ENCODE measurements at places on chromosomes 11 and 22.

GRCh38 chr11:61104963-61105362 lies 2.7 kb downstream of the CD5 start:
- DNase-seq = no peak

DNA sequence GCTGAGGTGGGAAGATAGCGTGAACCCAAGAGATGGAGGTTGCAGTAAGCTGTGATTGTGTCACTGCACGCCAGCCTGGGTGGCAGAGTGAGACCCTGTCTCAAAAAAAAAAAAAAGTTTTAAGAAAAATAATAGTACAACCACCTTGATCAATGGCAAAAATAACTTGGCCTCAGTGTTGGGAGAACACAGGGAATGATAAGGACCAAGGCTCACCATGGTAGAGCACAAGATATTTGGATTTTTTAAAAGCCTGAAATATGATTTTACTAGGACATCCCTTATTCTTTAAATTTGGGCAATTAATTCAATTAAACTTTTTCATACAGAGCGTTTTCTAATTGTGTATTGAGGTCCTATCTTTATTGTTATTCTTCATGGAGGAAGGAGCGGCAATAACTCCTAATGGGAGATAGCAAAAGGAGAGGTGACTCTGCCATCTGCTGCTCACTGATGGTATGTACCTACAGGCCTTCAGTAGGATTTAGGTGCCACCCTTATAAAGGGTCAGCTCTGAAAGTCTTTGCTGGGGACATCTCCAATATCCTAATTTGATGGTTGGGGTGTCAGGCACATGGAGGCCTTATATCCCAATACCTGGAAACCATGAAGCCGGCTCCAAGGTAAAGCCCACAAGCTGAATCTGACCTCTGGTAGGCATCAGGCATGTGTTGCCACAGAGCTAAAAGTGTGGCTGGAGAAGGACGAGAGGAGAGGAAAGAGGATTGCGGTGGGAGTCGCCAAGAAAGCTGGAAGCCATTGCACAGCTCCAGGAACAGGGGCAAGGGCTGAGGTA lies 21.9 kb upstream of the POLD3 start:
- DNase-seq = peak; percentile 73

DNA sequence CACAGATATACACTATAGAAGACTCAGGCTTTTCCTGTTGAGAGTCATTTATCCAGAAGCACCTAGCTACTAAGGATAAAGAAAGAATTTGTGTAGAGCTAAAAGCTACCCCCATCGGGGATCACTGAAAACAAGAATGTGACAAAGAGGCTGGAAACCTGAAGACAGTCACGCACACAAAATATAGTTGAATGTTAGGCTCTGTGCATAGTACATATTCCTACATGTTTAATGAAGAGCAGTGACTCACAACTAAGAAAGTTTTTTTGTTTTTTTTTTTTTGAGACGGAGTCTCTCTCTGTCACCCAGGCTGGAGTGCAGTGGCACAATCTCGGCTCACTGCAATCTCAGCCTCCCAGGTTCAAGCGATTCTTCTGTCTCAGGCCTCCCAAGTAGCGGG lies 8.4 kb downstream of the OR10V1 start:
- peak; percentile 17 for DNase-seq

DNA sequence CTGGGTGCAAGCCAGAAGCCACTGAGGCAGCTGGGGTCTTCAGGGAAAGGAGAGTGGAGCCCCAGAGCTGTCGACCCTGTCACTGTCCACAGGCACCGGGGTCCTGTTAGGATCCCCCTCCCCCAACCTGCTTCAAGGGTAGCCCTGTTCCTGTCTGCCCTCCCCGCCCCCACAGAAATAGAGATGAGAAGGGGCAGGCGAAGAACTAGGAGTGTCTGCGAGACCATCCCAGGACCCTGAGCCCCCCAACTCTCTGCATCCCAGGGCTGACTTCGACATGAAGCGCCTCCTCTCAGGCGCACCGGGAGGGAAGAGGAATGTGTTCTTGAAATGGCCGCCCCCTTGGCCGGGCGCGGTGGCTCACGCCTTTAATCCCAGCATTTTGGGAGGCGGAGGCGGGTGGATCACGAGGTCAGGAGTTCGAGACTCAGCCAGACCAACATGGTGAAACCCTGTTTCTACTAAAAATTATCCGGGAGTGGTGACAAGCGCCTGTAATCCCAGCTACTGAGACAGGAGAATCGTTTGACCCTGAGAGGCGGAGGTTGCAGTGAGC lies 607 bp upstream of the ZNF70 start:
- no peak for DNase-seq

- DNase-seq = no peak
These were observed 304.9 kb upstream of the PLET1 start for GRCh38 chr11:112565551-112565950.

- DNase-seq = peak; percentile 0
These were observed 907.1 kb downstream of the DLG2 start for GRCh38 chr11:84719935-84720577.

DNA sequence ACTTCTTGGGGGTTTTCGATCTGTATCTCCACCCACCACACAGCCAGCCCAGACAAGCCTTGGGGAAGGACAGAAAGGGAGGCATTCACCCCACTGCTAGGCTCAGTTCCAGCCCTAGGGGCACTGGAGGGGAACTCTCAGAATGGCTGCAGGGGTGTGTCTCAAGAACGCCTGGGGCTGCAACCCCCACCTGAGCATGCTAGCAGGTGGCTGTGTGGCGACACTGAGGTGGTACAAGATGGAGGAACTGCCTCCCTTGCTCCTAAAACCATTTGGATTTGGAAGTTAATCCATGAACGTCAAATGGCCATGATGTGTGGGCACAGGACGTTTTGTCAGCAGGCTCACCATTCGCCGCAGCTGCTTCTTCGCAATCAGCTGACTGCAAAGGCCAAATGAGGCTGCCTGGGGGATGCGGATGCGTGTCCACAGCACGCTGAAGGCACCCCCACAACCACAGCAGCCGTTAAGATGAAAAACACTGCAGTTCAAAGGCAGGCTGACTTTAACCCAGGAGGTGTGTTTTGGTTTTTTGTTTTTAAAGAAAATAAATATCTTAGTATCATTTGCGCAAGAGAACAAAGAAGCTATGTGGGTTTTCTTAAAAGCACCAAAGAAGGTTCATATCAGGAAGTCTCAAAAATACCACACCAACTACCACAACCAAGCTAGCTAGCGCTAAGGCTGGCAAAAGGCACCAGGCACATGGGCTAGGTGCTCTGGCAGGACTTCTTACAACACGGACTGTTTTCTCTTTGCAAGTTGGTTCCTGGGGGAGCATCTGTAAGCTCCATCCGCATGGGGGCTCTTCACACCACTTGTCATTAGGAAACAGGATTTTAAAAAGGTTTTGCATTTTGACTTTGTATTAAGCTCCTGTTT lies 22.2 kb upstream of the NAP1L4 start:
- no peak for DNase-seq

GRCh38 chr11:44583353-44583669 lies 17.8 kb downstream of the CD82 start:
- no peak for DNase-seq

- no peak for DNase-seq
These were observed 11.9 kb upstream of the NXF1 start for GRCh38 chr11:62817129-62817528.

- DNase-seq = no peak
These were observed 24.7 kb downstream of the PLEKHA7 start for GRCh38 chr11:16989554-16989953.

- peak; percentile 54 for DNase-seq
These were observed 524.1 kb downstream of the METTL15 start for GRCh38 chr11:28632338-28632737.

DNA sequence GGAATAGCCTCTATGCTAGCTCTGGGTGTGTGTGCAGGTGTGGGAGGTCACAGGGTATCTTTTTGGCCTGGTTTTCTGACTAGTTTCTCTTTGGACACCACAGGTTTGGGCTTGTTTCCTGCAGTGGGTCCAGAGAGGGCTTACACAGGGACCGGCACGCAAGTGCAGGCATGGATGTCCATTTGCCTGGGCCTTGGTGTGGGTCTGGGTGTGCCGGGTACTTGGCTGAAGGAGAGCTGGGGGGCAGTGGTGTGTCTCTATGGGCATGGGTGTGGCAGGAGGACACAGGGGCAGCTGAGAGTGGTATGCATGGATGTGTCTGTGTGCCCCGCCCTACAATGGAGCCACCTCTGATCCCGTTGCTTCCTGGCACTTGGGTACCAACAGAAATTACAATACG lies 7.5 kb upstream of the KCNJ11 start:
- DNase-seq = no peak

- no peak for DNase-seq
These were observed 99.5 kb downstream of the RDX start for GRCh38 chr11:110196884-110197420.

- no peak for DNase-seq
These were observed 72.5 kb upstream of the SHANK2 start for GRCh38 chr11:71324788-71325417.

- no peak for DNase-seq
These were observed 572.5 kb downstream of the BRD1 start for GRCh38 chr22:49255154-49255553.

DNA sequence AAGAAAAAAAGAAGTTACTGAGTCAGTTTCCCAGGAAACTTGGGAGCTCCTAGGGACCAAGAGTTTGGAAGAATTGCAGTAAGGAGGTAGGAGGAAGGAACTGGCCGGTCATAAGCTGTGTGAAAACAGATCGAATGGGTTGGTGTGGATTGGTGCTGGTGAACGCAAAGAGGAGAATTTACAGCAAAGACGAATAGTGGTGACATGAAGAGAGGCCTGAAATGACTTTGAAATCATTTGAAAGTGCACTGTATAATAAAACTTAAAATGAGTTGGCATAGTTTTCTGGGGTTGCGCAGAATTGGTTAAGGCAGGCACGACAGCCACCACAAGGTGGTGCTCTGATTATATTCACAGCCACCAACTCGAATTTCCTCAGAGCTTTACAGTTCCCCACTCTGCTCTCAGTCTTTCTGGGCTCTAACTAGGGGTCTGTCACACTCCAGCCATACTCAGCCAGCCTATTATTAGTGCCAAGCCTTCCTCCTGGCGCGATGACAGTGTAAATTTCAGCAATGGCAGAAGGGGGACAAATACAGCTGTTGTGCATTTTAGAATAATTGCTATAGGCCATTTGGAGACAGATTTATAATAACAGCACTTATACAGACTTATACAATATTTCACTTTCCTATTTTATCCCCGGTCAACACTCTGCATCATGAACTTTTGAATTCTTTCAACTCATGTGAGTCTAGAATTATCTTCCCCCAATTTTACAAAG lies 8.3 kb upstream of the HTR3B start:
- peak; percentile 63 for DNase-seq

DNA sequence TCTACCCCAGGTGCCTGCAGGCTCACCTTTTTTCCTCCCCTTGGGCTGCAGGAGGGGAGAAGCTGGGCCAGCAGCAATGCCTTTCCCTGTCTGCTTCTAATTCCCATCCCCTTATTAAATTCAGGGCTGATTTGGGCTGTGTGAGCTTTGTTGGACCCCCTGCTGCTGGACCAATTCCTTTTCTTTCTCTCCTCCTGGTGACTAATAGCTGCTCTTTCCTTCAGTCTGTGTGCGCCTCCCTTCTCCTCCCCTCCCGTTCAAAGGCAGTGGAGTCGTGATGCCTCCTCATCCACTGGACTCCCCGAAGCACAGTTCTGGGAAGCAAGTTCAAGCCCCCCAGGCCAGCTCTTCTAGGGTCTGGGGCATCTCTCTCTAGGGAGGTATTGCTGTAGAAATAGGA lies 567.9 kb upstream of the CADM1 start:
- no peak for DNase-seq

DNA sequence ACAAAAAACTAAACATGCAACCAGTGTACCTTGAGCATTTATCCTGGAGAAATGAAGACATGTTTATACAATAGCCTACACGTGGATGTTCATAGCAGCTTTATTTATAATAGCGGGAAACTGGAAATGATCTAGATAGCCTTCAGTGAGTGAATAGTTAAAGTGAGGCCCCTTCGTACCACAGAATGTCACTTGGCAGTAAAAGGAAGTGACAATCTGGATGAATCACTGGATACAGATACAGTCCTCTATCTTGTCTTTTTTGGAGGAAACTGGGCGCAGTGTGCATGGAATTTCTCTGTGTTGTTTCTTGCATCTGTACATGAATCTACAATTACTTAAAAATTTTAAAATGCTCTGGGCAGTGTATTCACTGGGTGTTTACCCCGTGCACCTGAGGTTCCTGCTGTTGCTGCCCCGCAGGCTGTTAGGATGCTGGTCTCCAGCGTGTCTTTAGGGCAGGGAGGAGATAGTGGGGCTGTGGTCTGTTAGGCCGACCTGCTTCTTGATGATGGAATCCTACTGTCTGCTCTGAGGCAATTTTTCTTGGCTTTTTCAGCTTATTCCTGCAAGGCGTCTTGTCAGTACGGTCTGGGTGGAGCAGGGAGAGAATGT lies 23.2 kb downstream of the DERL3 start:
- no peak for DNase-seq

GRCh38 chr11:26583550-26583949 lies 11.5 kb upstream of the MUC15 start:
- DNase-seq = peak; percentile 10

- no peak for DNase-seq
These were observed 6.2 kb downstream of the MYO18B start for GRCh38 chr22:25748140-25748539.

- DNase-seq = peak; percentile 62
These were observed 20.3 kb upstream of the MICAL2 start for GRCh38 chr11:12090061-12090591.

DNA sequence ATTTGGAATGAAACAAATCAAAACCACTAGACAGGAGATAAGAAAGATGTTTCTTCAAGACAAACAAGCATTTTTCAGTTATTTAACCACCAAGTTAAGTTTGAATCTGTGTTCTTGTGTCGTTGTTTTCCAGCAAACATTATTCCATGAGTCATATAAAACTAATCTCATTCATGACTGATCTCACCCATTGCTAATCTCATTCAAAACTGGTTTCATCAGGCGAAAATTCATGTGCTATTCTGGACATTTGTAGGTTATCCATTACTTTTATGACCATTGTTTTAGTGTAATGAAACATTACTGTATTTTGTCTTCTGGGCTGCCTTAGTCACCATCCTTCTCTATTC lies 221.8 kb downstream of the DDX10 start:
- peak; percentile 62 for DNase-seq

DNA sequence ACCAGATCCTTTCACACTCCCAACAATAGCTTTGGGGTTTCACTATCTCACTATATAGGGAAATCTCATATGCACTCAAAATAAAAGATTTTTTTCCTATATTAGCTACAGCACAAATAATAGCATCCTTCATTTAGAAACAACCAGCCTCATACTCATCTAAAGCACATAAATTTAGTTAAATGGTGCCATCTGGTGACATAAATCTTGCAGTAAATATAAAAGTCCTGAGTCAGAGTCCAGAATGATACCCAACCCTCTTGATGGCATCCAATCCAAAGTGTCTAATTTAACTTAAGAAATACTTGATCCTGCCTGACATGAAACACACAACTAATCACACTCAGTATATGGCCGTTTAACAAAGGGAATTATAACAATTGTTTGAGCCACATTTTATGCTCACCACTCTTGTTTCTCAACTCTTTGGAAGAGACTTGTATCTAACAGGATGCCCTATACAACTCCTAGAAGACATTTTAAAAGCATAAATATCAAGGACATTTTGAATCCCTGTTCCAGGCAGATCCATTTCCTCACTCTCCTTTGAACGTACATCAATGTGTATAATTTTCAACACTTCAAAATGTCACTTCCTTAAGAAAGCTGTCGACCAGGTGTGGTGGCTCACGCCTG lies 36.2 kb downstream of the DLG2 start:
- DNase-seq = peak; percentile 63

GRCh38 chr11:72625691-72626413 lies 48.4 kb downstream of the PDE2A start:
- no peak for DNase-seq

All from GM23248 (cell line).